ENCODE measurements at places on chromosomes 3 and 15.

- no peak for DNase-seq
Measured at GRCh38 chr3:160140756-160141155, 84.5 kb upstream of the C3orf80 start.

- DNase-seq: no peak
Measured at GRCh38 chr3:33103480-33103879, 6.5 kb upstream of the GLB1 start.

- DNase-seq: no peak
Measured at GRCh38 chr3:187567661-187568121, 102.5 kb downstream of the SST start.

- no peak for DNase-seq
Measured at GRCh38 chr3:101996832-101997231, 147.5 kb downstream of the NFKBIZ start.

- no peak for DNase-seq
Measured at GRCh38 chr3:56942523-56942922, 117.9 kb upstream of the SPATA12 start.

GRCh38 chr15:51492528-51492927 is 130.0 kb downstream of the DMXL2 start:
- no peak for DNase-seq

DNA sequence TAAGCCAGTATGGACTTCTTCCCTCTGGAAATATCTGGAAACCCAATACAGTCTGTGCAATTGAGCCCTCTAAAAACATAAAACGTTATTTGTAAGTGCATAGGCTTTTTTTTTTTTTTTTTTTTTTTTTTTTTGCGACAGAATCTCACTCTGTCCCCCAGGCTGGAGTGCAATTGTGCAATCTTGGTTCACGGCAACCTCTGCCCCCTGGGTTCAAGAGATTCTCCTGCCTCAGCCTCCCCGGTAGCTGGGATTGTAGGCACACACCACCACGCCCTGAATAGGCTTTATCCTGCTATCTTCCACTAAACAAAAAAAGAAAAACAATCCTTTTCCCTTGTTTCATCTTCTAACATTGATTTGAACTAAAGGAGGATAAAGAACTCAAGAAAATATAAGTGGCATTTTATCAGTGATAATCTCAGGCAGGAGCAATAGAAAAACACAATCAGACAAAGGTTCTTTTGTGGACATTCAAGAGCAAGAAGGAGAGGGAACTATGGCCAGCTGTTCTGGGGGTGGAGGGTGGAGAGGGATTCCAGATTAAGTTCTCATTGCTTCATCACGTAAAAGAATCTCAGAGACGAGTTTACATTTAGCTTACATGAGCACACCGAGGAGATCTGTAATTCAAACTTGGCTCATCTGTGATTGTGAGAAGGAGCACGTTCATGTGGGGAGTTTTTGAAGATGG is 68.6 kb downstream of the ITGB5 start:
- DNase-seq: no peak

DNA sequence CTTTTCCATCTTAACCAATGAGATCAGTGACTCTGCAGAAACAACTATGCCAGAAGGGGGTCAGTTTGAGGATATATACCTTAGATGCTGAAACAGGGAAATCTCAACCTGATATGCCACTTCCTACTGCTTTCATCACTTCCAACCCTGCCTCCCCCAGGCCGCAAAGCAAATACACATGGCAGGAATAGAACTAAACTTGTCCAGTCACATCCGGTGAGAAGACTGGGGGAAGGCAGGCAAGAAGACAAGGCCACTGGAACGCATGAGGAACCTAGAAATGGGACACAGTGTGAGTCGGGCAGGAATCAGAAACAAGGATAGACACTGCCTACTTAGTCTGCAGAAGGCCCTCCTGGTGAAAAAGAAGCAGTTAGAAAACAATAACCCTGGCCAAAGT is 90.6 kb downstream of the MYO5A start:
- no peak for DNase-seq

DNA sequence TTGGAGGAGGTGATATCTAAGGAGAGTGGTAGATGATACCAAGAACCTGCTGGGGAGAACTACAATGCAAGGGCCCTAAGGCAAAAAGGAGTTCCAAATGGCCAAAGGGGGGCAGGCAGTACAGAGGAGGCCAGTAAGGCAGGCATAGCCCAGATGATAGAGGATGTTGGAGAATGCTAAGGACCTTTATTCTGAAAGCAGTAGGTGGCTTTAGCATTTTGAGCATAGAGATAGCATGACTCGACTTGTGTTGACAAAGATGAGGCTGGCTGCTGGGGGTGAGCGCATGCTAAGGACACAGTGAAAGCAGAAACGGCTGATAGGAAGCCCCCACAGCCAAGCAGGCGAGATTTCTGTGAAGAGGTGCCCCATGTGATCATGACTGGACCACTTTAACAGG is 419.3 kb downstream of the ERC2 start:
- no peak for DNase-seq

DNA sequence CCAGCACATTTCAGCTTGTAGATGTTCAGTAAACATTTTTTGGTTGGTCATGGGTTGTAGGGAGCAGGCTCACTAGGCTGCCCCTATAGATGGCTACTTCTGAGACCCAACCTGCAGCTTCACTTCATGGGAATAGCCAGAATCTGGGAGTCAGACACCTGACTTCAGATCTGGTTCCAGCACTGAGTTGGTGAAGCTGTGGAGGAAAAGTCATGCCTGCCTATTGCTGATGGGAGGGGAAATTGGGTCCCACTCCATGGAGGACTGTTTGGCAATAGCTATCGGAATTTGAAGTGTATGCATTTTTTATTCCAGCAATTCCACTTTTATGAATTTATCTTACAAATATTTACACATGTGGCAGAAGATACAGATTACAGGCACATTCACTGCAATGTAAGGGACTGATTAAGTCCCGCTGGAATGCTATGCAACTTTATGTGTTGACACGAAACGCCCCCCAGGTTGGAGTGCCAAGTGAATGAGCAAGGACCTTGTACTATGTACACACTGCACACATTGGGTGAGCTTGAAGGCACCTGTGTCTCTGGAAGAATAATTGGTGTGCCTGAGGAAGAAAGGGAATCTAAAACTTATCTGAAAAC is 7.8 kb upstream of the CCR1 start:
- no peak for DNase-seq

DNA sequence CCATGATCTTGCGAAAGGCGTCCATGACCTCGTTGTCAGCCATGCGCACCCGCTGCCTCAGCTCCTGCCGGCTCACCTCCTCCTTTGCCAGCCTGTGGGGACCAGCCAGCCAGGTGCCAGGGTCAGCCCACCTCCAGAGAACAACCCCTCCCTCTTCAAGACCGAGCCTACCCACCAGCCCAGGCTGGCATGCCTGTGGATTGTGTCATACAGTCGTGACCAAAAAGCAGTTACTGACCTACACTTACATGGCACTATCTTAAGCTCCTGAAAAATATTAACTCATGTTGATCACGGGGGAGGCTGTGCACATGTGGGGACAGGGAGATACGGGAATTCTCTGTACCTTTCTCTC is 10.7 kb upstream of the CAMK1 start:
- no peak for DNase-seq

GRCh38 chr3:37730825-37731224 is 130.9 kb upstream of the CTDSPL start:
- DNase-seq: no peak

DNA sequence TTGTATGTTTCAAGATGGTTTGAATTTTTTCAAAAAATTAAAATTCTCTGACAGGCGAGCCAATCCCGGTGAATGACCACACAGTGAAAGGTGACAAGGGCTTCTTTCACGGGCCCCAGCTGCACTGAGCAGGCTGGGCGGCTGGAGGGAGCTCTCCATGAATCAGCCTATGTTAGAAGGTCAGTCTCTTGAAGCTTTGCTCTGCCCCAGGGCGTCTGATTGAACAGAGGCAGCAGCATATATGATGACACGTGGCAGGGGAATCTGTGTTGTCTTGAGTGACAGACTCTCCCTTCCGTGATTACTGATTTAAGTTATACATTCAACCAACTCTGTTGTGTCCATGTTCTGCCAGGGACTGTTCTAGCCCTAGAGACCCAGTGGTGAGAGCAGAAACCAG is 51.5 kb downstream of the ISG20 start:
- DNase-seq: no peak
